ENCODE measurements at places on chromosomes 3 and 15.

- no peak for DNase-seq
Observed at GRCh38 chr3:168620854-168621253, 525.1 kb upstream of the GOLIM4 start.

DNA sequence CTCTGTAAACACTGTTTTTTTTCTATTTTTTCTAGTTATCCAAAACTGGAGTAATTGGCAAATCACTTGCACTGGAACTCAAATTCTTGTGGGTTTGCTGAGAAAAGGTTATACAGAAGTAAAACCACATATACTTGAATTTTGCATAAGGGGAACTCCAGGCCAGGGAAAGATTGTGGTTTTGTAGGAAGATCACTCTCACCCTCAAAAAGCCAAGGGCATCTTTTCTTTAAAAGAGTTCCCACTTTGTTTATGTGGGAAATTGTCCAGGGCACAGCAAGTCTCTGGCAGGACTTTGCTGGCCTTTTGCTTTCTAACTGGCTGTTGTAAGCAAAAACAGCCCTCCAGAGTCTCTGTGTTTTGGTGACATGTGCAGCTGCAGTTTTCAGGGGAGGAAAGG lies 340.3 kb upstream of the RBMS3 start:
- DNase-seq: no peak

- no peak for DNase-seq
Observed at GRCh38 chr3:13135811-13136321, 62.6 kb upstream of the IQSEC1 start.

GRCh38 chr3:154398084-154398967 lies 31.7 kb downstream of the GPR149 start:
- no peak for DNase-seq

DNA sequence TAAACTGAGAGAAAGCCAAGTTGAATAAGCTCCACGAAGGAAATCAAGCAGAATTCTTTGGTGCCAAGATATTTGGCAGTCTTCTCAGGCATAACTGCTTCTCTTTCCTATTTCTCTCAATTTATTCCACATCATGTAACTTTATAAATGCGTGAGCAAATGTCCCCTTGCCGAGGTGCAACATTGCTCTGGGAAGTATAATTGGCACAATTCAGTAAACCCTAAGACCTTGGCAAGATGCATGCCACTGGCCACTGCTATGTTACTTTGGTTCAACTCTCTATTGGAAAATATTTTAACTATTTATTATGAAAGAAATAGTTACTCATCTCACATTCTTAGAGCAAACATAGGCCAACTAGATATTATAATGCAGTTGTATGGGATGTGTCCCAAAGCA lies 170.2 kb downstream of the SUCNR1 start:
- no peak for DNase-seq

- no peak for DNase-seq
Observed at GRCh38 chr3:143068059-143068458, 51.5 kb upstream of the CHST2 start.

DNA sequence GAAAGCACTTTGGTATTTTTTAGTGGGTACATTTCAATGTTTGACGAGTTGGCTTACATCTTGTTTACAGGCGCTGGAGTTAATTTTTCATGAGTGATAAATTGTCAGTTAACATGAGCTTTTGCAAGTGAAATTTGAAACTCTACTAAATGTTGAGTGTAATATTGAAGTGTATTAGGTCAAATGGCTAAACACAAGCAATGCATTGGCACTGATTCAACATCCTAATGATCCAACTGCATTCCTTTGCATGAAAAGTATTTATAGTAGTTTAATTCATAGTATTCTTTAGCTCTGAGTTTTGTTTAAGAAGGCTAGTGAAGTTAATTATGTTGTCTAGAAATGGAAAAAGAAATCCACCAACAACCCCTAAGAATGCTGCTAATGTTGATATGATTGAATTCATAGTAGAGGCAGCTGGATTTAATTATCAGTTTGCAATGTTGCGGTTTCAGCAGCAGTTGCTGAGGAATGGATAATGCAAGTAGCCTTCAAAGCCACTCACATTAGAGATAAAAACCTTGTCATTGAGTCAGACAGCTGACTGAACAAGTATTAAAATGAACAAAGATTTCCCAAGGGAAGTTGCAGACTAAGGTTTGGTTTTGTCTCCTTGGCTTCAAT lies 245.6 kb upstream of the GOLIM4 start:
- no peak for DNase-seq

DNA sequence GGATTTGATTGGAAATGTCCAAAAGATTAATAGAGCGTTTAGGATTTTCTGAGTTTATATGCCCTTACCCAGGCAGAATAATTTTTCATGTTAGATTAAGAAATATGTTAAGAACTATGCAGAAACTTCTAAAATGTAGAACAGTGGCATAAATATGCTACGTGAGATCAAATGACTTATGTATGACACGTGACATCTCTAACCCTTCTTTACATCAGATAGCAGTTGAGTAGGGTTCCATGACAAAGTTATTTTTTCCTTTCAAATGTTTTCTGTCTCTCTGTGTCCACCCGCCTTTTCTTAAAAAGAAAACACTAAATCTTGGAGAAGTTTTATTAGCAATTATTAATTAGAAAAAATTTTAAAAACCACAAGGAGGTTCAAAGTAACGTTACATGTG lies 8.6 kb upstream of the TFG start:
- DNase-seq: no peak
